ENCODE measurements at places on chromosomes 7 and 10.

- no peak for DNase-seq
These were observed 19.5 kb upstream of the VPS41 start for GRCh38 chr7:38928506-38928905.

GRCh38 chr10:47381427-47382379 is 2.4 kb downstream of the ZNF488 start:
- no peak for DNase-seq

DNA sequence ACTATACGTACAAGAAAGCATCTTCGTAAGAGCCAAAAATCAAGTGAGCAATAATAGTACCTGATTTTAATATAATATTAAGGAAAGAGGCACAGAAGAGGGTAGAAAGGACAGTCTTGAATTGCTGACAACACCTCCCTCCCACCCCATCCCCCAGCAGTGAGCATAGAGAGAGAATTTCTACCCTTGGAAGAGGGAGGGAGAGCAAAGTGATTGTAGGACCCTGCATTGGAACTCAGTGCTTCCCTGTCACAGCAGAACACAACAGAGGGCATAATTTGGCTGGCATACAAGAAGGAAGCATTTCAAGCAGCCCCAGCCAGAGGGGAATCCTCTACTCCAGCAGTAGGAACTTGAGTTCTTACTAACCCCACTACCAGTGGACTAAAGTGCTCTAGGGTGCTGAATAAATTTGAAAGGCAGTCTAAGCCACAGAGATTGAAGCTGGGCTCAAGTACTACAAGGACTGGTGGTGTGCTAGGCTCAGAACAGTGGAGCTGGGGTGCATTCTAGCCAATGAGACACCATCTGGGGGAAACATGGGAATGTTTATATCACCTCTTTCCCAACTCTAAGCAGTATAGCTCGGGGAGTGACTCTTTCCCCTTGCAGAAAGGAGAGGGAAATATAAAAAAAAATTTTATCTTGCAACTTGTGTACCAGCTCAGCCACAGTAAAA is 44.2 kb downstream of the PCLO start:
- no peak for DNase-seq

DNA sequence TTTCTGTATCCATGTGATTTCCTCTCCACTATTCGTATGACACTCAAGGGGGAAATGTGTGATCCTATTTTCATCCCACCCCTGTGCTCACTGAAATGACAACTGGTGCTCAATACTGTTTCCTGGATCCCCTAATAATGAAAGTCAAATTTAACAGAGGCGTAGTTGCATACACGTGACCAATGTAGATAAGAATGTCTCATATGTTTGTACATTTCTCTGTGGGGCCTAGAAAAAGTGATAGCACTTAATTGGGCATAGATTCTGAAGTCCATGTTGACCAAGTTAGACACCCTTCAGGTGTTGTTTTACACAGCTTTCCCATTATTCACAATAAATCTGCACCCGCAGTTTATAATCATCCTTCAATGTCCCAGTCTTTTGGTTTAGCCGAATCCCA is 59.1 kb downstream of the JAZF1 start:
- DNase-seq, result no peak

- no peak for DNase-seq
These were observed 366.8 kb upstream of the C7orf33 start for GRCh38 chr7:148223738-148224137.

DNA sequence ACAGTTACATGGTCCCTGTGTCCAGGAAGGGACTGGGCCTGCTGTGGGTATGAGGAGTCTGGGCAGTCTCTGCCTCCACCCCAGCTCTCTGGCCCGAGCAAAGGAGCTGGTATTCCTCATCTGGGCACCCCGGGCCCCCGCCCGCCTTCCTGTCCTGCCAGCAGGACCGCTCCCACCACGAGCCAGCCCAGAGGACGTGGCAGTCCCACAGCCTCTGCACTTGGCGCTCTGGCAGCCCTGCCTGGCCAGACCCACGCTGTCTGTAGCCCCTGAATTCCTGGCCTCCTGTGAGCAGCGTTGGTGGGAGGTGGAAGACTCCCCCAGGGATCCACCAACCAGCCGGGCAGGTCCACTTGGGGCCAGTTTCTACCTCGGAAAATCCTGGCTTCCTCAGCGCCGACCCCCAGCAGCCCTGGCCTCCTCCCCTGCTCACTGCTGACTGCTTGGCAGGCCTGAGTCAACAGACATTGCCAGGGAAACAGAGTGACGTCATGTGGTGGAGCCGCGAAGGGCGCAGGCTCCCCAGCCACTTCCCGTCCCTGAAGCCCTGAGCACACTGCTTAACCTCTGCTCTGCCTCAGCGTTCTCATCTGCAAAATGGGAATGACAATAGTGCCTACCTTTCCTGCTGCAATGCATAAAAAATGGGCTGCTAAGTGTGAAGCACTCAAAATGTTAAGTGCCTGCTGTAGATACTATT is 21.6 kb upstream of the LIMK1 start:
- peak; percentile 71 for DNase-seq

DNA sequence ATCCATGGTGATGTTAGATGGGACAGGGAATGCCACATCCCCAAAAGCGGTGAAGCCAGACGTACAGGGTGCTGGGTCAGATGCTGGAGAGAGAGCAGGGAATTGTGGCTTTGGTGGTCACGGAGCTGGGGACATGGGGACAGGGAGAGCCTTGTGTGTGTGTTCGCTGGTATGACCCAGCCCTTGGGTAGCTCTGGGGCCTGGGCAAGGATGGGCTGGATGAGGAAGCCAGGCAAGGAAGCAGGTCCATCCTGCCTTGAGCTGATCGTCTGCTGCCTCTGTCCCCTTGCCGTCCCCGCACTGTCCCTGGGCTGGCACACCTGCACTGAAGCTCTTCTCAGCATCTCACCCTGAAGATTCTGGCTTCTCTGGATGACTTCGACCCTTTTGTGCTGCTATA is 15.4 kb upstream of the CLDN4 start:
- no peak for DNase-seq

DNA sequence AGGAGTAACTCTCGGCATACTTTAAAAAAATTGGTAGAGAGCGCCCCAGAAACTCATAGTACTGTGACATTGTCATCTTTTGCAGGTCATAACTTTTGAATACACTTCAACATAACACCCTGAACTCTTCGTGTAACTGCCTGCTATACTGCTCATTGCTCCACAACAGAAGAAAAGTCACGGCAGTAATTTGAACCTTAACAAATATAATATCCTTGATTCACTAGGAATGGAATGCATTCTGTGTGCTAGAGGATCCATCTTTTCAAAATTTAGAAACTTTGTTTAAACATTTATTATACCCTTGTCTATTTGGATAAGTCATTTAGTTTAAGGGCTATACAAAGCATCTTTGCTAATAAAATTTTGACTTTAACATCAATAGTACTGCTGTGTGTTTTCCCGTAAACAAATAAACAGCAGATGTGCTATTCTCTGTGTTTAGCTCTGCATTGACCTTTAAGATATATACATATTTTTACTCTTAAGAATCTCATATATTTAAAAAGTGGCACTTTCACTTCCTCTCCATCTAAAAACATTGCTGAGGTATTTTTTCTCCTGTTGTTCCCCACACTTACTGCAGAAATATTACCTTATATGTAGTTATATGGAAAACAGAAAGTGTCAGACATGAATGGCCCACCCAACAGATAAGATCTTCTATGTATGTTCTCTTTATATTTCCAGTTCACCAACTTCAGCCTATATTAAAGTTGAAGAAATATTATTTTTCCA is 217.6 kb upstream of the TMEM229A start:
- DNase-seq, result no peak

DNA sequence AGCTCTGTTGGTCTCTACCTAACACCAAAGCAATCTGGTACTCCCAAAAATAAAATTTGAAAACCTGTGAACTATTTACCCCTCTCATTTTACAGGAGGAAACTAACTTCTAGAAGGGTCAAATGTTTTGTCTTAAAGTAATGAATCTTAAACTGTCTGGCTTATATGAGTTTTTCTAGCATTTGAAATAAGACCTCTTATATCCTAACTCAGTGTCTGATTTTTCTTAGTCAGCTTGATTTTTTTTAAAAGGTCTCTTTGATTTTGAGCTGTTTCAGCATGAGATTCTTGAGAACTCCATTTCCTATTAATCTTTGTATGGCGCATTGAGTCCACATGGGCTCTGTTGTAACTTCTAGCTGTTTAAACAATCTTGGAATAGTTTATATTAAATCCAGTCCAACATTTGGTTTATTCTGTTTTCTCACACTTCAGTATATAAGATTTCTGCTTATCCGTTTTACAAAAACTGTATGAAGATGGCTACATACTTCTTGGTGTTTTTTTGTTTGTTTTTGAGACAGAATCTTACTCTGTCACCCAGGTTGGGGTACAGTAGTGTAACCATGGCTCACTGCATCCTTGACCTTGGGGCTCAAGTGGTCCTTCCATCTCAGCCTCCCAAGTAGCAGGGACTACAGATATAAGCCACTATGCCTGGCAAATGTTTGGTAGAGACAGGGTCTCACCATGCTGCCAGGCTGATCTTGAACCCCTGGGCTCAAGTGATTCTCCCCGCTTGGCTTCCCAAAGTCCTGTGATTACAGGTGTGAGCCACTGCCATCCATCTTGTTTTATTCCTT is 91.1 kb downstream of the PPP1R9A start:
- DNase-seq, result no peak

DNA sequence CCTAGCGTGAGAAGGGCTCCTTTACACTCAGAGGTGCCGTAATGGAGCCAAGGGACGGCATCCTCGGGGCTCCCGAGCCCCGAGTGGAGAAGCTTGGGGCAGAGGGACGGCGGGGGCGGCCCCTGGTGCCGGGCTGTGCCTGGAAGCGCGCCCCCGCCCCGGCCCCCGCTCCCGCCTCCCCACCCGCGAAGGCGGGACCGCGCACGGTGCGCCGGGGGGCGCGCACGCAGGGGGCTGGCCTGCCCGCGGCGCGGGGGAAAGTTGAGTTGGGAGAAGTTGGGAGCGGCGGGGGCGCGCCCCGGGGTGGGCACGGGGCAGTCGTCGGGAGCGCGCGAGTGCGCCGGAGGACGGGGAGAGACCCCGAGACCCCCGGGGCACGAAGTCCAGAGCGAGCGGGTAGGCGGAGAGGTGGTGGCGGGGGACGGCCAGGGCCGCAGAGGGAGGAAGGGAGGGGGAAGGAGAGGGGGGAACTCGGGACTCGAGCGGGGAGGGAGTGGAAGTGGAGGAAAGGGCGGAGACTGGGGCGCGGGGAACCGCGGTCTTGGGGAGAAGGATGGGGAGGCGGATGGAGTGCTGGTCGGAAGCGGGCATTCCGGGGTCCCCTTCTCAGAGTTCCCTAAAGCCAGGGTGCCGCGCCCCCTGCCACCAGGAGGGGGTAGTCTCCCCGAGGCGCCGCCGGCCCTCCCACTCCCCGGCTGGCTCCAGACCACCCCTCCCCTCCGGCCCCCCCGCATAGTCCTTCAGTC is at the start of gene SLC4A2:
Gene SLC4A2, plus strand, starts transcription at position 223 of the 746 bp plus-strand sequence. CDS start 2,399 bp downstream, outside the sequence.
- peak; percentile 43 for DNase-seq

GRCh38 chr10:44340557-44340956 is 44.3 kb downstream of the CXCL12 start:
- no peak for DNase-seq

DNA sequence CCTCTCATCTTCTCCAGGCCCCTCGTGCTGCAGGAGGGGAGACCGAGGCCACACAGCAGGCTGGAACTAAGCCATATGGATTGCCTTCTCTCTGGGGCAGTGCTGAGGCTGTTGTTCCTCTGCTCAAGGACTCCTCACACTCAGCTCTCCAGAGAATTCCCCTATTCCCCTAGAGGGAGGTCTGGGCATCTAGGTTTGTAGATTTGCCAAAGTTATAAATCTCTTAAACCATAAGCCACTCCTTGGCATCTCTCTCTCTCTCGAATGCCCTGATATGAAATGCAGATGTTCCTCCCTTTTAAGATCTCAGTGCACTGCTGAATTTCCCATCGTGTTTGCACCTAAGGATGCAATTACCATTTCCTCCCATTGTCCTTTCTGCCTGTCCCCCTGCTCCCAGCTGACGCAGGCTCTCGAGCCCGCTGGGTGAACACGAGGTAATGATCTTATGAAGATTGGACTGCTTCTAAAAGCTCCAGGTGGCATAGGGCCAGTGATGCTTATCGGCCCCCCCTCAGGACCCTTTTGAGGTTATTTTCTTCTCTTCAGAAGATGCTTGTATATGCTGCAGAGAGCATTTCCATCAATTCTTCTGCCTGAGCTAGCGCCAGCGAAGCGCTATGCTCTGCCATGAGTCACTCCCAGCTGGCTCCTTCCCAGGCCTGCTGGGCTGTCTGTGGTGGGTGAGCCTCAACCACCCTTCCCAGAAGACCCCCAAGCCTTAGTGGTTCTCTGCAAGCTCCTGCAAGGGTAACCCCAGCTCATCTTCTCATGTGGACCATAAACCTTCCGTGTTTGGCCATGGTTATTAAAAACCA is 41.6 kb upstream of the AQP1 start:
- DNase-seq, result no peak

DNA sequence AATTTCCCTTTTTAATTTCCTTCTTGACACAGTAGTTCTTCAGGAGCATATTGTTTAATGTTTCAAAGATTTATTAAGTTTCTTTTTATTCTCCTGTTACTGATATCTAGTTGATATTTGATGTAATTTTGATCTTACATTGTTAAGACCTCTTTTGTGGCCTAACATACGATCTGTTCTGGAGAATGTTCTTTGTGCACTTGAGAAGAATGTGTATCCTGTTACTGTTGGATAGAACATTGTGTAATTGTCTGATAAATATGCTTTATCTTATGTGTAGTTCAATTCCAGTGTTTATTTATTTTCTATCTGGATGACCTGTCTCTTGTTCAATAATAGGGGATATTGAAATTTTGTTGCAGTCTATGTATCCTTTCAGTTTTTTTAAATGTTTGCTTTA is 106.7 kb downstream of the ITGB1 start:
- no peak for DNase-seq

- DNase-seq, result no peak
These were observed 130.9 kb downstream of the MAD1L1 start for GRCh38 chr7:2101630-2102374.

DNA sequence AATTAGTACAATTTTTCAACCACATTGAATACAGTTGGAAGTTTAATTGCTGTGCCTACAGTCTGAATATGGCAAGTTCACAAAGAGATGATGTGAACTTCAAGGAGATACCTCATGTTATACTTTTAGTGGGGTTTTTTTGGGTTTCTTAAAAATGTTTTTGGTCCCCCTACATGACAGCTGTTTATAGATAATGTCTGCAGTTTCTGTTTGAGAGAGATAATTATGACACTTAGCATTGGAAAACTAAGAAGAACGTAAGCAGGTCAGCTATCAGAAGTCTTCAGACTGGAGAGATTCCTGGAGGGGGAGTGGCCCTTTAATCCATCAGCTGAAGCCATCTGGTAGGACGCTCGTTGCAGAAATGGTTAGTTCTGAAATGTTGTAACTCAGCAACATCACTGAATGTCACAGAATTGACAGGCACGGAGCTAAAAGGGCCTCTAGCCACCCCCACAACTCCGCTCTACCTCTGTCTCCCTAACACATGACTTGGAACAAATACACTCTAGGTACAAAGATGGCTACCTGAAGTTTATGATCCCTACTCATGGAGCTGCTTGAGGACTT is 29.0 kb downstream of the TIMM23 start:
- DNase-seq, result no peak

DNA sequence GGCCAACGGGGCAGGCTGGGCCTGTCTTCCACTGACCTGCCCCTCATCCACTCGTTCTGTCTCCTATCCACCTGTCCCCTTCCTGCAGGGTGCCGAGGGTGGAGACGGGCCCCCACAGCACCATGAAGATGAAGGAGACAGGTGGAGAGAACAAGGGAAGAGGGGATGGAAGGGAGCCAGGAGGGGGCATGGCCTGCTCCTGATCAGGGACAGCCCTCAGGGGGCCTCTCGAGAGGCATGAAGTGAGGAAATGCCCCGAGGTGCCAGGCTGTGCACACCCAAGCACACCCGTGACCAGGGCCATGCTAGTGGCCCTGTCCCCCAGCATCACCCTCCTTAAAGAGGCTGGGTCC is 111.2 kb downstream of the ZMIZ1 start:
- no peak for DNase-seq

- DNase-seq, result no peak
These were observed 43.9 kb upstream of the GSAP start for GRCh38 chr7:77460057-77460486.

All from T-cell (primary cell).